ENCODE measurements at places on chromosomes 5 and 9.

- no peak for DNase-seq
Observed at GRCh38 chr9:115913696-115914095, 239.9 kb upstream of the PAPPA start.

DNA sequence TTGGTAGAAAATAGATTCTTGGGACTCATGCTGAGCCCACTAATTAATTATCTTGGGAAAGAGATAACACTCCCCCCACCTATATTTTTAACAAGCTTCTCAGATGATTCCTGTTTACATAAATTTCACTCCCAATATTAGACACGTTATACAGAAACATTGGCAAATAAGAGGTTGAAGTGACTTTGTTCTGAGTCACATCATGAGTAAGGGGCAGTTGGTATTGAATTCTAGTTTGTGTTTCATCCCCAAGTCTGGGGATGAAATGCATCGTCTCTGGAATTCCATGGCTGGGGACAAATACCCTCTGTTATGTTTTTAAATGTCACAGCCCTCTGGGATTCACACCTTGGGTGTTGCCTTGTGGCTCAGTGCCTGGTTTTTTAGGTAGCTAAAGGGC is 41.0 kb downstream of the BASP1 start:
- DNase-seq = no peak

- no peak for DNase-seq
Observed at GRCh38 chr9:19020886-19021455, 12.0 kb downstream of the SAXO1 start.

GRCh38 chr9:116566677-116567488 is 120.2 kb upstream of the TRIM32 start:
- DNase-seq = no peak

DNA sequence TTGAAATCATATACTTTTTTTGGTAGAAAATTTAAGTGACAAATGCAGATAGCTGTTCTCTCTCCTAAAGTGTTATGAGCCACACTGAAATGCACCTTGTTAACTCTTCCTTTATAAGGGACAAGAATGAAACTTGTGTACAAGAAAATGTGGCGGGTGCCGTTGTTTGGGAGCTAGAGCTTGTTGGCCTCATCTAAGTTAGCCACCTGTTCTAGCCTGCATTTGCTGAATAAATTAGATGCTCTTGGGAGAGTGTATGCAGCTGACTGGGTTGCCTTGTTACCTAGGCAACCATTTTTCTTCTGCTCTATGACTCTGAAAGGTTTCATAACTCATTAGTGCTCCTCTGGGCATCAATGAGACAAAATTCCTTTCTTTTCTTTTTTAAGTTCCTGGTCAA is 174.3 kb downstream of the TAF11L14 start:
- DNase-seq = no peak

DNA sequence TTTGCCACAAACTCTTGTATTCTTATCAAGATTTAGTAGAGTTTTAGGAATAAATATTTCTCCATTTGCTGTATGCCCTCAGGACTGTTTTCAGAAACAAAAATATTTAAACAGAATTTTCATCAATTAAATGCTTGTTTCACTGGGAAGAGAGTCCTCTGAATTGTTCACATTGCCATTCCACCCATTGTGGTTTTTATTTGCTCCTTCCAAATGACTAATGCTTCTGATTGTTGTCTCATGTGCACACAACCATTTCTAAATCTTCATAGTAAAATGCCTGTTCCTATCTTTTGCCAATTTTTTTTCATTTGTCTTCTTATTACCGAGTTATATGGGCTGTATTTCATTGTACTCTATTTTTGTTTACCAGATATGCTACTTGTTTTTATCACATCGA is 10.6 kb downstream of the MARCOL start:
- DNase-seq = no peak

- no peak for DNase-seq
Observed at GRCh38 chr5:71810023-71810422, 90.9 kb downstream of the CARTPT start.

DNA sequence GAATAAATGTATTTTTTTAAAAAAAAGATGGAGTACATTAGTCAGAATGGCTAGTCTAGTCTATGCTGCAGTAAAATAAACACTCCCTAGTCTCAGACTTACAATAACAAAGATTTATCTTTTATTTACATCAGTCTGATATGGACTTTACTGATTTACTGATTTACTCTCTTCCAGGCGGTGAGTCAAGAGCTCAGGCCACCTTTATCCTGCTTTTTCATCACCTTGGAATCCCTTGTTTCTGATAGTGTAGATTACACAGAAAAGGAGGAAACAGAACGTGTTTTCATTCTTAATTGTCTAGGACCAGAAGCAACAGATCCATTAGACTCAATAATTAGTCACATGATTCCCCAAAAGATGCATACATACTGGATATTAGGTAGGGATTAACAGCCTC is 290.1 kb upstream of the TRPC7 start:
- no peak for DNase-seq

All from activated T-helper 9 cell treated with anti-CD3 and anti-CD28 coated beads, Interleukin-2, amount 50 U/mL, for 16 hours (primary cell).